ENCODE measurements at places on chromosomes 7 and 10.

GRCh38 chr7:23020742-23021401 is 6.9 kb upstream of the HYCC1 start:
- no peak for DNase-seq

GRCh38 chr10:22677333-22677732 is 37.0 kb downstream of the PIP4K2A start:
- no peak for DNase-seq

DNA sequence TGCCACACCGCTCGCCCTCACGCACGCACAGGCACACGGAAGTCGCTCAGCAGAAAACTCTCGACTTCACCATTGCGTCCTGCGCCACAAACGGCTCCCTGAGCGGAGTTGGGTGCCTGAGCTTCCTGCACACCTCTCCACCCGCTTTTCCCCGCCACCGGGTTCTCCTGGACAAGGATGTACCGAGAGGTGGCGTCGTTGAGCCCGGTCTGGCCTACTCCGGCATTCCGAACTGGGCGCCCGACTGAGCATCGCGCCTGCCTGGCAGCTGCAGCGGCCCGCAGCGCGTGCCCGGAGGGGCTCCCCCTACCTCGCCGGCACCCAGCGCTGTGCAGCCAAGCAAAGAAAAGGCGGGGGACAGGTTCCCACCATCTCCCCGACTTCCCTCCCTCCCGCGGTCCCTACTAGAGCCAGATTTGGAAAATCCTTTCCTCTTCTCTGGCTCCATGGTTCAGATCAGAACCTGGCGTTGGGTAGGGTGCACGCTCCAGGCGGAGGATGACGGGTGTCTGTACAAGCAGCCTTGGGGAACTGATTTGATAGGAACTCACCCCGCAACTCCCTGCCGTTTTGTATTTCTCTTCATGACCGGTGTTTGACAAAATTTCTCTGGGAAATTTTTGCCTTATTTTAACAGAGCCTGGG is 1.7 kb downstream of the SORCS3 start:
- DNase-seq = no peak

- DNase-seq = no peak
These were observed 886.2 kb downstream of the TYW1 start for GRCh38 chr7:67882843-67883242.

DNA sequence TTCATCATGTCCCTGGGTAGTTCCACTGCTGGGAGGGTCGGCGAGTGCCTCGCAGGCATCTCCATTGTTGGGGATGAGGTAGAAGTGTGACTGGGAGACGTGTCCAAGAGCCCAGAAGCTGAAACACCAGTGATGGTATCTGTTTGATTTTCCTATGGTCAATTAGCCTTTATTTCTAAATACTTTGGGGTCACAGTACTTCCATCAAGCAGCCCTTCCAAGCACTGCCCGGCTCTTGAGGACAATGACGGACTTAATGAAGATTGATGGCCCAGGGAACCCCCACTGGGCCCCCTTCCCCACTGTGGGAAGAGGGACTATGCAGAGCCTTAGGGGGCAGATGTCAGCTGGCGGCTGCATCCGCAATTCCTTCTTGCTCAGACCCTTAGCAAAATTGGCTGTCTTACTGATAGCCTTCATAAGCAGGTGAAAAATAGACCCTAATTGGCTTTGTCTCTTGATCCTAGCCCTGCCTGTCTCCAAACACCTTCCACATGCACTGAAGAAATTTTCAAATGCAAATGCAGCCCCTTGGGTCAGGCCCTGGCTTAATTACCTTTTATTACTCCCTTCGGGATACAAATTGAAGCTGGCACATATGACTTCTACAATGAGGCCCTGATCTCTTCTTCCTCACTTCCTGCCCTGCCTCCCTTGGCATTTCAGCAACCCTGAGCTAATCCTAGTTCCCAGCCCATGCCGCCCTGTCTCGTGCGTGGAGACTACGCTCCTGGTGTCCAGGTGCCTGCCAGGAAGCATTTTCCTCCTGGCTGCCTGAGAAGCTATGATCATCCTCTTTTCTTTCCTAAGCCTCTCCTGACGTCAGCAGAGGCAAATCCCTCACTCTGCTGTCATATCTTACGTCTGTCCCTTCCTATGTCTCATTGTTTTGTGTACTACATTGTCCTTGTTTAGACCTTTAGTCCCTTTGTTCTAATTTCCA is 124.5 kb upstream of the GDF10 start:
- no peak for DNase-seq

DNA sequence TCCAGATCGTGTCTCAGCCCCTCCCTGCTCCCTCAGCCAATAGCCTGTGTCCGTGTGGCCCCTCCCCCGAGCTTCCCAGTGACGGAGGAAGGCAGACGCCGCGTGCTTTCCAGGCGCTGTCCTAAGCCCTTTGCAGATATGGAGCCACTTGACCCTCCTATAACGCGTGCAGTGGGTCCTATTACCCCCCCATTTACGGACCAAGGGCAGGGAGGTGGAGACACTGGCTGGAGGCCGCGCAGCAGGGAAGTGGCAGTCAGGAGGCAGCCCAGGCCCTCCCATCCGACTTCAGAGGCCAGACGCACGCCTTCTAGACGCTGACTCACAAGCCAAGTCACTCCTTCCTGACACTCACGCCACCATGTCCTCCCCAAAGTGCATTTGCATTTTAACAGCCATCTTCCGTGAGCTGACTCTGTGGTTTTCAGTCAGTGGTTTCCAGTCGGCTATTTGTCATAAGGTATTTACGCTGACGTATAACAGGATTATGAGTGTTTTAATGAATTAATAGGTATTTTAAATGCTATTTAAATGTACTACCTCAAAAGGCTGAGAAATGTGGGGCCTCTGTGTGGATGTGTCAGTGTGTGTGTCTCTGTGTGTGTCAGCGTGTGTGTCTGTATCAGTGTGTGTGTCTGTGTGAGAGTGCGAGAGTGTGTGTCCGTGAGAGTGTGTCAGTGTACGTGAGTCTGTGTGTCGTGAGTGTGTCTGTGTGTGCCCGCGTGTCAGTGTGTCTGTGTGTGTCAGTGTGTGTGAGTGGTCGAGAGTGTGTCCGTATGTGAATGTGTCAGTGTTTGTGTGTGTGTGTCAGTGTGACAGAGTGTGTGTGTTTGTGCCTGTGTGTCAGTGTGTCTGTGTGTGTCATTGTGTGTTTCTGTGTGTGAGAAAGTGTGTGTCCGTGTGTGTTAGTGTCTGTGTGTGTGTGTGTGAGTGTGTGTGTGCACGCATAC is 92.0 kb upstream of the INSIG1 start:
- no peak for DNase-seq

- DNase-seq = no peak
These were observed 7.2 kb downstream of the DNAH11 start for GRCh38 chr7:21550076-21550475.

- DNase-seq = no peak
These were observed 90.3 kb upstream of the SFMBT2 start for GRCh38 chr10:7501157-7501556.

DNA sequence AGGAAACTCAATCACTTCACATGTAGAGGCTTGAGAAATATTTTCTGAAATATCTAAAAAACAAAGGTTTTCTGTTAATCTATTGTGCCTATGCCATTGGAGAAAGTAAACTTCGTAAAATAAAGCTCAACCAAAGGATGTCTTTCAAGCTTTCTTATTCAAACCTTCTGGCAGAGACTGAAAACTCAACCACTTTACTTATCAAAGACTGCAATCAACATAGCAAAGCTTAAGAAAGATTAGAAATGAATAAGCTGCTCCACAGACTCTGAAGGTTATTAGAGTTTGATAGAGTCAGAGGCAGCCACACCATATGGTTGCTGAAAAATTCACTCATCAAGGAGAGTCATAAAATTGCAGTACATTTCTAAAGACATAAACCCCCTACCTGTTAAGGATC is 245.8 kb upstream of the MEOX2 start:
- no peak for DNase-seq

- no peak for DNase-seq
These were observed 522.4 kb downstream of the GATA3 start for GRCh38 chr10:8576911-8577310.

DNA sequence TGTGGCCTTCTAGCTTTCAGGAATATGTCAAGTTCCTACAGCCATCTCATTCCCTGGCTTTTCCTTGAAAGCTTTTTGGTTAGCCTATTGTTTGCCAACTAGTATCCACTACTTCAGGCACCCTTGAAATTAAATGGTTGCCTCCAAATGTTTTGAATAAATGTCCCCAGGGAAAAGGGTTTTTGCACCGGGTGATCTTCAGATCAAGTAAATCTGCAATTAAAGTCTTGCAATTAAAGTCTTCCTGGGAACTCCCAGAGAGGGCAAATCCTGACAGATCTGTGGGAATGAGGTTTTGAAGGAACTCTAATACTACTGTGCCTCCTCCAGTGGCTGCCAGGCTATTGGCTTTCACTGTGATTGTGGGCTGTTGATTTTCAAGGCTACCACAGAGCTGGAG is 17.7 kb upstream of the ZNRF2 start:
- DNase-seq = no peak

DNA sequence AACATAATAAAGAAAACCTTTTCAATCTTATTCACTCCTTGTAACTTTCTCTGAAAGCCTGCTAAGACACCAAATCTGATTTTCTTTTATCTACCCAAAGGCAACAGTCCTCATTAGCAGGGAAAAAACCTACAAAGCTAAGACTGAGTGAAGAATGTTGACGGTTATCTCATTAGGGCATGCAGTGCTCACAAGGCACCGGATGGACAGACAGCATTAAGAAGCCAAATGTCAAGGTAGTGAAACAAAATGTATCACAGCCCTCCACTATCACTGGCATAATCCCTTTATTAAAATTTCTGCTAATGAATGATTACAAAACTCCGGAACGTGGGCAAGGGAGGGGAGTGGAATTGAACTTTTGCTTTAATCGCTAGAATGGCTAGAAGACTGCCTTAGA is 442.8 kb downstream of the NEBL start:
- no peak for DNase-seq

- DNase-seq = no peak
These were observed 127.0 kb downstream of the INSYN2A start for GRCh38 chr10:127069436-127069835.

DNA sequence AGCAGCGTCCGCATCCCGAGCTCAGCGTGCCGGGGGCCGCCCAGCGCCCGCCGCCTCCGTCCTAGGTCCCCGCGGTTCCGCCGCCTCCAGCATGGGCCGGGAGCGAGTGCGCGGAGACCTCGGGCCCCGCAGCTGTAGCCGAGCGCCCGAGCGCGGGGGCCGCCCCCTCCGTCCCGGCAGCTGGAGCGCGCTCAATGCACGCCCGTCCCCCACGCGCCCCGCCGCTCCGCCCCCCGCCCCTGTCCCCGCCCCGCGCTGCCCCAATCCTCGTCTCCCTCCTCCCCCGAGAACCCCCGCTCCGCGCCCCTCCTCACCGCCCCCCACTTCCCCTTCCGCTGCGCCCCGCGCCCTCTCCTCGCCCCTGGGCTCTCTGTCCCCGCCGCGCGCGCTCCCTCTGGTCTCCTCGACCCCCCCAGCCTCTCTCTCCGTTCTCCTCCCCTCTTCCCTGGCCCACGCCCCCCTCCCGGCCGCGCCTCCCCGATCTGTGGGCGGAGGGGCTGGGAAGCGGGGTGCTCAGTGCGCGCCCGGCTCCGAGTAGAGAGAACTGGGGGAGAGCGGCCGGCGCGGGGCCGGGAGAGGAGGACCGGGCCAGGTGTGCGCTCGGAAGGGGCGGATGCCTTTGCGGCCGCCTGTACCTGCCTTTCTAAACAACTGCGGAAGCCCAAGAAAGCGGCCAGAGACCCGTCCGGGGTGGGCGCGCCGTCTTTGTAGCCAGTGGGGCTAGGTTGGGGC is at the start of gene VIPR2:
VIPR2 (minus strand) TSS at position 110 of the 732 bp plus-strand sequence; CDS start at position 14, 96 bp downstream.
- no peak for DNase-seq

DNA sequence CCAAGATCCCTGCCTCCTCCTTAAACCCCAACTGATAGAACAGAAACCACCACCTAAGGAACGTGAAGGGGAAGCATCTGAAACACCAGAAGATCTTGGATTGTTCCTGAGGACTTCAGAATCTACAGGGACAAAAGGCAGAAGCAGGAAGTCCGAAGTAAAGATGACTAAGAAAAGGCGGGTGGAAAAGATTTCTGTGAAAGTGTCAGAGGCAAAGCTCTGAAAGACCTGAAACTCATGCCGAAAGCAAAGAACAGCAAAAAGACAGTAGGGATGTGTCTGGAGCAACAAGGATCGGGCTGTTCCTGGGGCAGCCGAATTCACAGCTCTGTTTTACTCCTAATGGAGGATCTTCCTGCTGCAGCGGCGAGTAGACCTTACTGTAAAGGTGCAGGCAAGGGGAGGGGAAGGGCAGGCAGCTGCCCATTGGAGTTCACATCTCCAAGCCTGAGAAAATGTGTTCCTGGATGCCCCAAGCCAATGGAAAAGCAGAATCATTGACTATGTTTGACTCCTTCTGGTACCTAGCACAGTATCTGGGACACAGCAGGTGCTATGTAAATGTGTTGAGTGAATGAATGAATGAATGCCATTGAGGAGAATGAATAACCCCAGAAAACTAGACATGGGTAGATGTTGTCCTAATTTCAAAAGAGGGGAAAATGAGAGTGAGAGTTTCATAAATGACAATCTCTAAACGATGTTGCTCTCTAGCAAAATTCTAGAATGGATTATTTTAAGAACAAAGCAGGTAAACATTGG is 40.4 kb downstream of the PDIA4 start:
- DNase-seq = no peak

GRCh38 chr10:45418849-45419675 is 45.0 kb downstream of the ALOX5 start:
- DNase-seq = no peak

DNA sequence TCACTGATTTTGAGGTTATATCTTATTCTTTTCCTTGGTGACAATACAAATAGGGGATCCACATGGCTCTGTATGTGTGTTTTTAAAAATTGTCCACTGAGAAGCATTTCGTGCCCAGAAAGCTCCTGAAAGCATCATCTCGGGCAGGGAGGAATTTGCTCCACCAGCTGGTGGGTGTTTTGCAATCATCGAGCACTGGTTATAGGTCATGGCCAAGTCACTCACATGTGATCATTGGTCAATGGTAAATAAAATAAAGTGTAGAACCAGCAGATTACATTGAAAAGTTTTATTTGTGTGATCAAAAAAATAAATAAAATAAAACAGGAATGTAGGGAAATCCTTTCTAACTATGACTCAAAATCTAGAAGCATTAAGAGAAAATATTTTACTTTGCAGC is 23.0 kb upstream of the SNX13 start:
- no peak for DNase-seq

DNA sequence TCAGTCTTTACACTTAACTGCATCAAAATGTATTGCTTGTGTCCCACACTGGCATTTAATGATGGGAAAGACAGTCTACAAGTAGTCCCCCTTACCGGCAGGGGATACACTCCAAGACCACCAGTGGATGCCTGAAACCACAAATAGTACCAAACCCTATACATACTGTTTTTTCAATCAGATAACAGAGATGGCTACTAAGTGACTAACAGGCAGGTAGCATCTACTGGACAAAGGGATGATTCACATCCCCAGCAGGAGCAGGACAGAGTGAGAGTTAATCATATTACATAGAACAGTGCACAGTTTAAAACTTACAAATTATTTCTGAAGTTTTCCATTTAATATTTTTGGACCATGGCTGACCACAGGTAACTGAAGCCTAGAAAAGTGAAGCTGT is 13.2 kb downstream of the TMEM243 start:
- DNase-seq = no peak

DNA sequence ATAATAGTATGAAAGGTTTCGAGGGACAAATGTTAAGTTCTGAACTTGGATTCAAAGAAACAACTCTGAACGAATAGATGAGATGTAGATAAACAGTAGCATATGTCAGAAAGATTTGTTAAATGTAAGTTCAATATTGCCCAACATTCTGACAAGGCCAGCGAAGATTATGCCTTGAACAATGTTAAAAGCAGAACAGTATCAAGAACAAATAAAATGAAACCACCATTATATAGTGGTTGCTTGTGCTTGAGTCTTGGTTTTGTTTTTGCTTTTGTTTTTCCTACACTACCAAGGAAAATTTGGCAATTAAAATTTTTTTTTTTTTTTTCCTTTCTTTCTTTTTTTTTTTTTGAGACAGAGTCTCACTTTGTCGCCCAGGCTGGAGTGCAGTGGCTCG is 66.4 kb downstream of the PLXDC2 start:
- DNase-seq = no peak

All from NCI-H1092 (cell line).